ENCODE measurements at places on chromosomes 16 and 17.

- DNase-seq, result no peak
Measured at GRCh38 chr17:29283496-29283895, 10.5 kb downstream of the NUFIP2 start.

- DNase-seq, result no peak
Measured at GRCh38 chr17:8788998-8789397, 10.2 kb downstream of the MFSD6L start.

GRCh38 chr17:21125862-21126261 lies 902 bp upstream of the DHRS7B start:
- peak; percentile 69 for DNase-seq

DNA sequence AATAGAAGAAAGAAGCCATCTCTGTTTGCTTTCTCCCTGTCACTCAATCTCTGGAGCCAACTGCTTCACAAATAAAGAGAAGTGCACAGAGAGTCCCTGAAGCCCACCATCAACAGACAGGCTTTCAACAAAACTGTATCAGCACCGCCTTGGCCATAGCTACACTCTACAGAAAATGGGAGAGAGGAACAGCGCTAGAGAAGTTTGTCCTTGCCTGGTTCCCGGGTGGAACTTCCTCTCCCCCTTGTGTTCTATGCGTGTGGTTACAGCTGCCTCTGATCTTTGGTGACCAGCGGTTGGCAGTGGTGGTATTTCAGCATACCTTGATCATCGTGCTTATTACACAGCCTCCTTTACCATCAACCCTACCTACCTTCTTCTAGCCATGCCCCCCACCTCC lies 91.4 kb upstream of the CCL2 start:
- no peak for DNase-seq

GRCh38 chr17:49342575-49342936 lies 19.5 kb downstream of the ZNF652 start:
- DNase-seq, result no peak

GRCh38 chr17:21452377-21453143 lies 76.4 kb downstream of the KCNJ12 start:
- DNase-seq, result peak; percentile 42

DNA sequence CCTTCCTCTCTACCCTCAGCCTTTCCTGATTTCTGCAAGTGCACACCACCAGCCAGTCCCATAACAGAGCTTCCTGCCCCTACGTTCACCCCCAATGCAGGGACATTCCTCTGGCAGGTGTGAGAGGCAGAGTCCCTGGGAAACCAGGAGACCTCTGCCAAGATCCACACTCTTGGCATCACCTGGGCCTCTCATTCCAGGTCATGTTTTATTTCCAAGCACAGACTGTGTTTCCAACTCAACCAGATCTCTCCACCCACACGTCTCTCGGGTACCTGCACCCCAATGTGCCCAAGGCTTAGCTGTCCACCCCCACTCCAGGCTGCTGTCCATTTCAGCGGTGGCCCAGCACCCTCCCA lies 21.0 kb upstream of the PHB1 start:
- no peak for DNase-seq

GRCh38 chr17:69418535-69418934 lies 4.0 kb downstream of the MAP2K6 start:
- no peak for DNase-seq

DNA sequence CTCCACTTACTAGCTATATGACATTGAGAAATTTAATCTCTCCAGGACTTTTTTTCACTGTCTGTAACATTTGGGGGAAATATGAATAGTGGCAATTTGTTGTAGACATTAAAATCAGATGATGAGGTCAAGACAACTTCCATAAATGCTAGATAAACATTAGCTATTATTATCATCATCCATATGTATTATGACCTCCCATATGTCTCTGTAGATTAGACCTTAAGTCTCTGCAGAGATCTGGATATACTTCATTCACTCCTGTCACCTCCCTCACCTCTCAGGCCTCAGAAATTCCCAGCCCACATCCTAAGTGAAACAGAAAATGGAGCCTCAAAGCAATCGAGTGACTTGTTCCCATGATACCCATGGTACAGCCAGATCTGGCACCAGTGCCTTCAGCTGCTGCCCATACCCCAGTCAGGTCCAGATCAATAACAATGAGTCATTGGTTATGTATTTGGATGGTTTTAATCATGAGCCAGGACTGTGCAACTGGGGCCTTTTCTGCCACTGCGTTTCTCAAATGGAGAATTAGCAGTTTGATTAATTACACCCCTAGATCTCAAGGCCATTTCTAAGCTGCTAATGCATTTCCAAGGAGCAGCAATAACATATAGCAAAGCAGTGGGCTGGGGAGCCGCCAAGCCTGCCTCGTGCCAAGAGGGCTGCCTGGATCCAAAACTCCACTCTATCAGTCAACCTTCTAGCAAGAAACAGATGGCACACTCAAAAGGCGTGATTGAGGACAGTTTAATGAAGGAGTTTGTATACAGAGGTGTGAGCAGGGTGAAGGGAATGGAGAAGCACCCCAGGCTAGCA lies 2.6 kb upstream of the FDXR start:
- DNase-seq, result no peak

DNA sequence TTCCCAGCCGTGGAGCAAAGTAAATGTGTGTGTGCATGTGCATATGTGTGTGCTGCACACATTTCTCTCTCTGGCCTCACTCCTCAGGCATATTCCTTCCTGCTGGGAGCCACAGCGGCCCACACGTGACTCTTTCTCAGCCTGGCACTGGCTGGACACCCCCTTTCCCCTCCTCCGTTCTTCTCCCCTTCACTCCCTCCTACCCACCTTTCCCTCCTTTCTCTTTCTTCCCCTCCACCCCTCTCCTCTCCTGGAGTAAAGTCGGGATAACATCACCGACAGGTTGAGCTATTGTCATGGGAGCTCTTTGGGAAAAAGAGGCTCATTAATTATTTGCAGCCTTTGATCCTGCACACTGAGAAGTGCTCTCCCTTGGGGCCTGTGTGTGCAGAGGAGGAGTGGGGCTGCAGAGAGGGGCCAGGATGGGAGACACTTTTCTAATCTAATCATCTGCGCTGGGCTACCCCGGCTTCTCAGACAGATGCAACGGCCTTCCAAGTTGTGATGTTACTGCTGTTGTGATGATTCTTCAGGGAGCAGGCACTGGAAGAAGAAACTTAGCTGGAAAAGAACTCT lies 126.3 kb upstream of the HSBP1 start:
- no peak for DNase-seq

- DNase-seq, result no peak
Measured at GRCh38 chr16:30521873-30522641, 4.3 kb downstream of the ZNF768 start.

- no peak for DNase-seq
Measured at GRCh38 chr16:27347930-27348685, 34.3 kb downstream of the IL4R start.

DNA sequence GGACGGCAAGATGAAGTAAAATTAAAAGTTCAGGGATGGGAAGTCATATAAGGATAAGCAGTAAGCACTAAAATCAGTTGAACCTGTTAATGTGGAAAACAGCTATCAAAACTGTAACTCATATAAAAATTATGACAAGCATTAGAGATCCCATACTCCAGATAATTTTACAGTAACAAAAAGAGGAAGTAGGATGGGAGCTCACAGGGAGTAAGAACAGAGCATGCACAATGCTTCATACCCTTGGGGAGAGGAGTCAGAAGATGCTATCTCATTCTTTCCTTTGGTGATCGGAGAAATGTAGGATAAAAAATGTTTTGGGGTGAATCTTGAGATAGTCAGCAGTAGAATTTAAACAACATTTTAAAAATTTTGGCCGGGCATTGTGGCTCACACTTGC lies 164.7 kb upstream of the CACNG5 start:
- no peak for DNase-seq

- DNase-seq, result peak; percentile 24
Measured at GRCh38 chr16:2487903-2488531, 13.1 kb downstream of the TBC1D24 start.

DNA sequence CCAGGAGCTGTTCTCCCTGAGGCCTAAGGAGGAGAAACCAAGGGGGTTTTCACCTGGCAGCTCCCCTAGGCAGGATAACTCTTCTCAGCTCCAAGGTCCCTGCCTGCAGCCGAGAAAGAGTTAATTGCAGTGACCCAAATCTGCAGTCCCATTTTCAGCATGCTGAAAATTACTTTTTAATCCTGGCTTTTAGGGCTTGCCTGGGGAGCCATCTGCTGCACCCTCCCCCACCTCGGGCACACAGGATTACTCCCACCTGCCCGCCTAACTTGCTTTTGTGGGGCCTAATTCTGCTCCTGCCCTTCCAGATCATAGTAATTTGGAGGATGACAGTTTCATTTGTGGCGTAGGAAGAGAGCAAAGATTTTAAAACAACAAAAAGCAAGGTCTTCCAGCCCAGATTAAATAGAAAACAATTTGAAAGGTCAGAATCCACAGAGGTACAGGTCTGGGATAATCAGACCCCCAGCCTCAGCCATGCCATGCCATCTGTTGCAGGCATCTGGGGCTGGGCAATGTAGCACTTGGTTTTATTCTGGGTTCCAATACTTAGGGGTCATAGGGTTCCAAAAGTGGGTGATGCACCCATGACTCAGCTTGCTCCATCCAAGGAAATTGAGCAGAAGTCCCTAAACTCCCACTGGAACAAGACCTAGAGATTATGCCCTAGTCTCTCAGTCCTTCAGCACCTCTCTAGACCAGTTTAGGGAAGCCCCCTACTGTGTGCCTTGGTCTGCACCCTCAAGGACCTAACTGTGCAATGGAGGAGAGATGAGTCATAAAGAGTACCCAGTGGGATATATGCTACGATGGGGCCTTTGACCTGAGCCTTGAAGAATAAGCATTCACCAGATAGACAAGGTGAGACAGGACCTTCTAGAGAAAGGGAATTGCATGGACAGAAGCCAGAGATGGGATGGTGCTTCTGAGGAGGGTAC lies 64.5 kb upstream of the NLK start:
- no peak for DNase-seq

- no peak for DNase-seq
Measured at GRCh38 chr17:19900809-19901208, 33.1 kb upstream of the ULK2 start.

- no peak for DNase-seq
Measured at GRCh38 chr17:49110509-49110908, 22.1 kb upstream of the B4GALNT2 start.

DNA sequence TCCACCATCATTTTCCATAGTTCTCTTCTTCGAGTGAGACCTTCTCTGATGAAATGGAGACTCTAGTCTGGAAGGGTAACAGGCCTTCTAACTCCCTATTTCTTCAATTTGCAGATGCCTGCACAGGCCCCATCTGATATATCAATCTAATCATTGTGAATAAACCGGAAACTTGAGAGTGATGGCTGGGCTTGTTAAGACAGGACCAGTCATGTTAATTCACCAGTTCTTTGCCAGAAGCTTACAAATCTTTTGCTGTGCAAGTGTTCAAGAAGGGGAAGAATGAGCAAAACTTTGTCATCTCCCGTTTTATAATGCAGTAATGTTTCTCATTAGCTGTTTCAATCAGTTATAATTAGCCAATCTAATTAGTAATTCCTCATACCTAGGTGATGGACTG lies 1561.3 kb upstream of the GOT2 start:
- DNase-seq, result no peak

DNA sequence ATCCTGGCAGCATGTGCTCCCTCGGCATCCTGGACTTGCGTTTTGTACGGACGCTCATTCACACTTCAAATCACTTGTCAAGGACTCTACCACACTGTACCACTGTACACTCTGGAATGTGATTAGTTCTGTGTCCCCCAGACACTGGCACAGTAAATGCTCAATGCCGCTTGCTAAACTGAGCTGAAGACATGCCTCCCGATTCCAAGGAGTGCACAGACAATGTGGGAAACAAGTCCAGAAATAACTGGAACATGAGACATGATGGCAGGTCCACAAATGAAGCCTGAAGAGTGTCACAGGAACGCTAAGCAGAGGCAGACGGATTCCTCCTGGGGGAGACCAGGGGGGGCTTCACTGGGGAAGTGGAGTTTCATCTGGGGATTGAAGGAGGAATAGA lies 22.1 kb downstream of the HIC1 start:
- no peak for DNase-seq

- no peak for DNase-seq
Measured at GRCh38 chr17:58991718-58992331, 114.9 kb downstream of the TRIM37 start.
